Activated CD4-positive, alpha-beta T cell treated with anti-CD3 and anti-CD28 coated beads, Interleukin-2, Interleukin-4, amounts not matched to agents 100 ng/mL and 50 ng/mL, durations not matched to agents 16 hours and 8 hours (primary cell): ENCODE measurements at places on chromosomes 1 and 21.

DNA sequence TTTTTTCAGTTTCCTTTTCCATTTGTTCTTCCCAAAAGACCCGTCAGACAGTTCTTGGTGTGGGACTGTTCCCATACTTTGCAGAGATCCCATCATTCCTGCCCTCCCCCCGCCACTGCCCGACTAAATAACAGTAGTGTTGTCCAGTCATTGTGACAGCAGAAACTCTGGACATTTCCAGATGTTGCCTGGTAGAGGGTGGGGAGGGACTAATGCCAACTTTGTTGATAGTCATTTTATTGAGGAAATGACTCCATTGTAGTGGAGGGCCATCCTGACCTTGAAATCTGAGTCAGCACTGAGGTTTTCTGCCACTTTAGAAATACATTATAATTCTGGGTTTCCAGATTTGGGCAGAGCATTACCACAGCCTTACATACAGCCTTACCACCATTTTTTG, 85.4 kb downstream of the CEP350 start:
- DNase-seq: no peak

DNA sequence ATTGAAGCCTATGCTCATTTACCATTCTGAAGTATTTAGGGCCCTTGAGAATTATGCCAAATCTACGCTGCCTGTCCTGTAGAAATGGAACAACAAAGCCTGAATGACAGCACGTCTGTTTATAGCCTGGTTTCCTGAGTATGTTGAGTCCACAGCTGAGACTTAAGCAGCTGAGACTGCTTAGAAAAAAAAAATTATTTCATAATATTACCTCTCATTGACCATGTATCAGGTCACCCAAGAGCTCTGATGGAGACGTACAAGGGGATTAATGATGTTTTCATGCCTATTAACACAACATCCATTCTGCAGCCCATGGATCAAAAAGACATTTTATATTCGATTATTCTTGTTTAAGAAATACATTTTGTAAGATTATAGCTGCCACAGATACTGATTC, 387.2 kb upstream of the NCAM2 start:
- no peak for DNase-seq

DNA sequence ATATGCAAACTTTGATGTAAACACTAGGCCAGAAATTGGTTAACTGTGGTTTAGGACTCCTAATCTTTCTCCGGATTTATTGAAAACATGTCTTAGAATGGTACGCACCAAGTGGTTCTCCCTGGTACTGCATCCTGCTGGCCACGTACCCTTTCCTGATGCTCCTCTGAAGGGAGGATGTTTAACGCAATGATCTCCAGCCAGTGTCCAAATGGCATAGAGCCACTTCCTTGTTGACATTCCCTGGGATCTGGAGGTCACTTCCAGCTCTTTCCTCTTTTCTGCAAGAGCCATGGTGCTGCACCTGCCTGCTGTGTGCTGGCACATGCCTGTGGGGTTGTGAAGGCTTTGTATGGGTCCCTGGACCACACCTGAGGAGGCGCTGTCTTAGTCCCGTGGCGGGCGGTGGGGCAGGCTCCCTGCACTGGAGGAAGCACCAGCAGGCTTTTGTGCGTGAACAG, 53.9 kb downstream of the GALNT2 start:
- DNase-seq: no peak

- no peak for DNase-seq
Observed at GRCh38 chr1:210262897-210263272, 30.3 kb downstream of the SERTAD4 start.

DNA sequence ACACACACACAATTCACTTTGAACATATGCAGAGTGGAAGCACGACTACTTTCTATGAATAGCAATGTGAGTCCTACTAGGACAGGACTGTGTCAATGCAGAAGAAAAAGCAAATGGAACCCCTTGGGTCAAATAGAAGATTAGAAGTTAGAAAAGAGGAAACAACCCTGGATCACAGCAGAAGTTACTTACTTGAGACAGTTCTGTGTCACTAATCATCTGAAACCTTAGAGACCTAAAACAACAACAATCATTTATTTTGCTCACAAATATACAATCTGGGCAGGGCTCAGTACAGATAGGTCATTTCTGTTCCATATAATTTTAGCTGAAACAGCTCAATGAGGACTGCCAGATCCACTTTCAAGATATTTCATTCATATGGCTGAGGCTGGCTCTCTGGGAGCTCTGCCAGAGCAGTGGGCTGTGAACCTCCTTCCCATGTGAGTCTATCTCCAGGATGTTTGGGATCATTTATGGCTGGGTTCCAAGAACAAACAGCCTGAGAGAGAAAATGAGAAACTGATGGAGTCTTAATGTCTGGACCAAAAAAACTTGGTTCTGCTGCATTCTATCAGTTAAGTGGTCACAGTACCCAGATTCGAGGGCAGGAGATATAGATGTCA, 42.5 kb upstream of the IL10 start:
- no peak for DNase-seq

- DNase-seq: no peak
Observed at GRCh38 chr21:27017246-27017645, 50.4 kb upstream of the ADAMTS5 start.

- no peak for DNase-seq
Observed at GRCh38 chr1:118159569-118159968, 25.5 kb downstream of the SPAG17 start.

- no peak for DNase-seq
Observed at GRCh38 chr1:221072214-221072613, 193.0 kb downstream of the HLX start.

DNA sequence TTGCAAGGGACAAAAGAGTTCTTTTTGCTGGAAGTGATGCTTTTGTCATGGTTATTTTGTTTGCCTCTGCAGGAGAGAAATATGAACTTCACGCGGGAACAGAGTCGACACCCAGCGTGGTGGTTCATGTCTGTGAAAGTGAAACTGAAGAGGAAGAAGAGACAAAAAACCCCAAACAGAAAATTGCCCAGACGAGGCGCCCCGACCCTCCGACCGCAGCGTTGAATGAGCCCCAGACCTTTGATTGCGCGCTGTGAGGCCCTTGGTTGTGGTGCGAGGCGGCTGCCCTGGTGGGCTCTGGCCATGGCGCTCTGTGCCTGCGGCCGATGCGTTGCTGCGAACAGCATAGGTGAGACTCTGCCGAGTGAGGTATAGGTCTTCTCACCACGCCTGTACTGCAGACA, 20.9 kb upstream of the NCMAP start:
- peak; percentile 80 for DNase-seq
